Tibial artery (tissue), 4 donors: ENCODE measurements at places on chromosomes 12 and 14.

- no peaks in the 10 kb centered on the region for H3K4me1 ChIP-seq
- DNase-seq = no peak
- no peaks in the 10 kb centered on the region for H3K27me3 ChIP-seq
- no peaks in the 10 kb centered on the region for H3K36me3 ChIP-seq
- H3K4me3 ChIP-seq = no peak overlapping the region
These were observed 57.5 kb downstream of the RMST start for GRCh38 chr12:97520106-97520505.

- peaks cover 4% of the 10 kb centered on the region for H3K4me1 ChIP-seq
- no peaks in the 10 kb centered on the region for H3K36me3 ChIP-seq
- peak overlapping the region; percentile 78 for H3K27ac ChIP-seq
- no peak overlapping the region for H3K4me3 ChIP-seq
- no peaks in the 10 kb centered on the region for H3K27me3 ChIP-seq
These were observed 71.2 kb downstream of the GALNT4 start for GRCh38 chr12:89453121-89453978.

DNA sequence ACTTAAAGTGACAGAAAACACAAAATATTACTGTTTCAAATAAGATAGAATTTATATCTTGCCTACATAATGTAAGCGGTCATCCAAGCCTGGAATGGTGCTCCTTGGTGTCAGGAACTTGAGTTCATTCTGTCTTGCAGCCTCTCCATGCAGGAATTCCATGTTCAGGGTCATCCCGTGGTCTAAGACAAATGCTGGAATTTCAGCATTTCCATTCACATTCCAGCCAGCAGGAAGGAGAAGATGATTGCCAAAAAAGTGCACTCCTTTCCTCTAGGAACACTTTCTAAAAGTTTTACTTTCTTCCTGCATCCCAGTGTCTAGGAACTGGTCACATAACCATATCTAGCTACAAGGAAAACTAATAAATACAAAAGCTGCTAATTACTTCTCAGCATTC, 106.3 kb downstream of the PTPRO start:
- H3K36me3 ChIP-seq = no peaks in the 10 kb centered on the region
- no peak for DNase-seq
- H3K4me1 ChIP-seq = no peaks in the 10 kb centered on the region
- no peak overlapping the region for H3K27ac ChIP-seq
- no peaks in the 10 kb centered on the region for H3K27me3 ChIP-seq

DNA sequence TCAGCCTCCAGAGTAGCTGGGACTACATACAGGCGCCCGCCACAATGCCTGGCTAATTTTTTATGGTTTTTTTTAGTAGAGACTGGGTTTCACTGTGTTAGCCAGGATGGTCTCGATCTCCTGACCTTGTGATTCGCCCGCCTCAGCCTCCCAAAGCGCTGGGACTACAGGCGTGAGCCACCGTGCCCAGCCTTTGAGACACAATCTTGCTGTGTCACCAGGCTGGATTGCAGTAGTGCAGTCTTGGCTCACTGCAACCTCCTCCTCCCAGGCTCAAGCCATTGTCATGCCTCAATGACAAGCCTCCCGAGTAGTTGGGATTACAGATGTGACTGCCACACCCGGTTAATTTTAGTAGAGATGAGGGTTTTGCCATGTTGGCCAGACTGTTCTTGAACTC, 21.3 kb upstream of the STRN3 start:
- H3K27ac ChIP-seq = no peak overlapping the region
- no peak for DNase-seq
- H3K4me3 ChIP-seq = no peak overlapping the region
- no peaks in the 10 kb centered on the region for H3K36me3 ChIP-seq
- H3K27me3 ChIP-seq = no peaks in the 10 kb centered on the region
- H3K4me1 ChIP-seq = no peaks in the 10 kb centered on the region

- H3K36me3 ChIP-seq = peaks cover 18% of the 10 kb centered on the region
- no peaks in the 10 kb centered on the region for H3K27me3 ChIP-seq
- H3K4me3 ChIP-seq = no peak overlapping the region
- H3K27ac ChIP-seq = no peak overlapping the region
- DNase-seq = no peak
These were observed 52.1 kb downstream of the FBXW8 start for GRCh38 chr12:116962783-116963356.
